GM04503 (cell line): ENCODE measurements at places on chromosomes 1 and 21.

DNA sequence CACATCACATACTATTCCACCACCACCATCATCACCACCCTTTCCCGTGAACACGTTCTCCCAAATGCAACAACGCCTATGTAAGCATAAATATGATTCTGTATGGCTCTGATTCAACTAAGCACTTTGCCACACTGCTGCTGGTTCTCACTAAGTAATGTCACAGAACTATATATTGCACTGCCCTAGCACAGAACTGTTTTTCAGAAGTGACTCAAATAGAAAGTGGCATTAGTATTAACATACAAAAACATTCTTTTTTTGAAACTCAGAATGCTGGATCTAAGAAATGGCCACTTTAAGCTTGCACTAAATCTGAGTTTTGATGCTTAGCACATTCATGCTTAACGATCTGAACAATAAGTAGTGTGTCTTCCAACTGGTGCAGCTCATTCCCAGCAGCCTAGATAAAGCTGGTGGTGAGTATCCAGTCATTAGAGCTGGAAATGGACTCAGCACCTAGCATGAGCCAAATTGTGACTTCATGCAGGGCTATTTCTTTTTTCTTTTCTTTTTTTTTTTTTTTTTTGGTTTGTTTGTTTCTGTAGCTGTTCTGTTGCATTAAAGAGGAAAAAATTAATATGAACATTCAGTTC lies 46.2 kb upstream of the ZC3H11B start:
- DNase-seq = no peak

- DNase-seq = no peak
Observed at GRCh38 chr1:11350265-11350664, 77.3 kb downstream of the UBIAD1 start.

DNA sequence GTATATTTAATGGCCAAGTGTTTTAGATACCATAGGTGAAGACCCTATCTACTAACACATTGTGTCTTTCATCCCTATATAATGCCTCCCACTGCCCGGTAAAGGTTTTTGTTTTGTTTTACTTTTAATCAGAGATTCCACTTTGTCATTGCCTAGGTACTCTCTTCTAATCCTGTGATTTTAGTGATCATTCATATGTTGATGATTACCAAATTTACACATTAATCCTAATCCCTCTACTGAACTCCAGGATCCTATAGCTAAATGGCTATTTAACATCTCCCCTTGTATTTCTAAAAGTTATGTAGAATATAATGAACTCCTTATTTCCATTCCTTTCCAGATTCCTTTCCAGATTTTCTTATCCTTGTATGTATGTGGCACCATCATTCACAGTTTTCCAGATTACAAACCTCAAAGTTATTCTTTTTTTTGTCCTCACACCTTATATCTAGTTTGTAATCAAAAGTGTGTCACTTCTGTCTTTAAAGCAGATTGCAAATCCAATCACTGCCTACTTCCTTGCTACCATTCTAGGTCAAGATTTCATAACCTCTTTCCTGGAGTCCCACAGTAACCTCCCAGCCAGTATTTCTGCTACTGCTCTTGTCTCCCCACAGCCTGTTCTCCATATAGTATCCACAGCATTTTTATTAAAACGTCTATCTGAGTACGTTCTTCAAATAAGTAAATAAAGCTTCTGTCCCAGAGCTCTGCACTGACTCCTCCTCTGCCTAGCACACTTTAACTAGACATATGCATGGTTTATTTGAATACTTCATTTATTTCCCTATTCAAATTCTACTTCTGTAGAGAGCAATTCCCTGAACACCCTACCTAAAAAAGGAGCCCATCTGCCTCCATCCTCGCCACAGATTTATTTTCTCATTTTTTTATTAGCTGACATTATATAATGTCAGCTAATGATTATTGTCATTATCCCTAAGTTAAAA lies 157.8 kb downstream of the KCNT2 start:
- DNase-seq = no peak

DNA sequence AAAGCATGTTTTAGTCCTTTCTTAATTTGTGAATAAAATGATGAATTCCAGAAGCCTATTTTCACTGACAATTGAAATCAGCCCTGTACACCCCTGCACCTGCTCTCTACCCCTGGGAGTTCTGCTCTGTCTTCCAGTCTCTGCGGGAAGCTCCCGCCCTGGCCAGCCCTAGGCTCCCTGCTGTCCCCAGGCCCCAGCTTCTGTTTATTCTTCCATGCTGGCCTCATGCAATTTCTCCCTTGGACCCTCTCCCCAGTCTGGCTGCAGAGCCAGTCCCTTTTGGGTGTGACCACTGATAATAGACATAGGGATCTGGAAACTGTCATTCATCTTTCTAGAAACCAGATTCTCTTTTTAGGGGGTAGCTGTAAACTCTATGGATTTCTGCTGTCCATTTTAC lies 258.6 kb downstream of the GRIK3 start:
- DNase-seq = no peak

- no peak for DNase-seq
Observed at GRCh38 chr1:229478852-229479251, 29.3 kb downstream of the NUP133 start.

GRCh38 chr1:152071123-152071522 lies 17.7 kb downstream of the TCHHL1 start:
- DNase-seq = no peak

DNA sequence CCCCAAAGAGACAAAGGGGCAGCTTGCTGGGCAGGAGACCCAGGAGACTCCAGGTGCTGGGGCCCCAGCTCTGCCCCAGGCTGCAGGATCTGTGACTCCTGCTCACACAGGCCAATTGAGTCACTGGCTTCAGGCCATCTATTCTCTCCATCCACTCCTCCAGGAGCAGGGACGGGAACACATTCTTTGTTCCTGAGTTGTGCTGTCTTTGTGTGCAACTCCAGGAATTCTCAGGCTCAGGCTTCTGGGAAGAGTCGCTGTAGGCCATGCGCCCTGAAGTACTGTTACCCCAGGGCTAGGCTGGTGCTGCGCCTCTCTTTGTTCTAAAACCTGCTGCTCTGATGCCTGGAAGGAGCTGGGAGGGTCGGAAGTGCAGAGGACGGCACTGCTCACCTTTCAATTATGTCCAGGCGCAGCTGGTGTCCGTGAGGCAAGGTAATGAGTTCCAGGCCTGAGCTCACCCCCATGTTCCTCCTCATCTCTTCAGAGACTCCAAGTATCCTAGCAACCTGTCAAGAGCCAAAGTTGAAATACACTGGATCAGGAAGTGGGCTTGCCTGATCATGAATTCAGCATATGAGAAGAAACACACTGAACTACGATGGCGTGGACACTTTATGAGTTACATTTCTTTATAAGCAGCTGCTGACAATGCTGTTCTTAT lies 105.9 kb downstream of the BCAR3 start:
- no peak for DNase-seq

DNA sequence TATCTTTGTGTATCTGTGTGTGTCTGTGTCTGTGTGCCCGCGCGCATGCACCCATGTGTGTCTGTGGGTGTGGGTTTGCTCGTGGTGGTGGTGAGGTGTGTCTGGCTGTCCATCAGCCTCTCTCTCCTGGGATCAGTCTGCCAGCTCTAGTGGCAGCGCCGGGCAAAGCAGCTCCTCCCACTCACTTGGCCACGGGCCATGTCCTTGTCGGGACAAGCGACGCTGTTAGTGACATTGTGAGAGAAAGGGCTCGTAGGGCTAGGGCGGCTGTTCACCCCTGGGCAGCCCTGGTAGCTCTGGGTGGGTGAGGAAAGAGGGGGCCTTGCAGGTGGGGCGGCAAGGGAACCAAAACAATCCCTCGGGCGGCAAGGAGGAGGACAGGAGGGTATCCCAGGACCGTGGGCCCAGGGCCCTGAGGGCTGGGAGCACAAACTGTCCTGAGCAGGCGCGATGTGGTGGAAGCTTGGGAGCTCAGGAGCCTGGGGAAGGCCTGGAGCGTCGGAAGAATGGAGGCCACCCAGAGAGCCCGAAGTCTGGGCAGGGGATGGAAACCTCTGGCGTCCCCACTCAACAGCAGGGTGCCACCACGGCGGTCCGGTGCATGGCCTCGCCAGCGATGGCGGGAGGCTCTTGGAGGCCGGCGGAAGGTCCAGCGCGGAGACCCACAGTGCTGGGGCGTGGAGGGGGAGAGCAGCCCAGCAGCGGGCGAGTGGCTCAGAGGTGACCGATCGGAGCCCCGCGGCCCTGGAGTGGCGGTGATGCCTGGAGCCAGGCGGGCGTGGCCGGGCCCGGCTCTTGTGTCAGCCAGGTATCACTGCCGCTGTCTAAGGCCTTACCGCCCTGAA lies 140.5 kb downstream of the LIPI start:
- no peak for DNase-seq

- no peak for DNase-seq
Observed at GRCh38 chr1:94634977-94635416, 93.4 kb upstream of the F3 start.

- no peak for DNase-seq
Observed at GRCh38 chr1:173333581-173333980, 126.5 kb upstream of the TNFSF4 start.

- DNase-seq = no peak
Observed at GRCh38 chr1:227887697-227888403, 59.9 kb downstream of the WNT9A start.

- DNase-seq = no peak
Observed at GRCh38 chr21:41147096-41147978, 20.6 kb upstream of the BACE2 start.

- no peak for DNase-seq
Observed at GRCh38 chr1:40389322-40389803, 15.8 kb downstream of the SMAP2 start.

DNA sequence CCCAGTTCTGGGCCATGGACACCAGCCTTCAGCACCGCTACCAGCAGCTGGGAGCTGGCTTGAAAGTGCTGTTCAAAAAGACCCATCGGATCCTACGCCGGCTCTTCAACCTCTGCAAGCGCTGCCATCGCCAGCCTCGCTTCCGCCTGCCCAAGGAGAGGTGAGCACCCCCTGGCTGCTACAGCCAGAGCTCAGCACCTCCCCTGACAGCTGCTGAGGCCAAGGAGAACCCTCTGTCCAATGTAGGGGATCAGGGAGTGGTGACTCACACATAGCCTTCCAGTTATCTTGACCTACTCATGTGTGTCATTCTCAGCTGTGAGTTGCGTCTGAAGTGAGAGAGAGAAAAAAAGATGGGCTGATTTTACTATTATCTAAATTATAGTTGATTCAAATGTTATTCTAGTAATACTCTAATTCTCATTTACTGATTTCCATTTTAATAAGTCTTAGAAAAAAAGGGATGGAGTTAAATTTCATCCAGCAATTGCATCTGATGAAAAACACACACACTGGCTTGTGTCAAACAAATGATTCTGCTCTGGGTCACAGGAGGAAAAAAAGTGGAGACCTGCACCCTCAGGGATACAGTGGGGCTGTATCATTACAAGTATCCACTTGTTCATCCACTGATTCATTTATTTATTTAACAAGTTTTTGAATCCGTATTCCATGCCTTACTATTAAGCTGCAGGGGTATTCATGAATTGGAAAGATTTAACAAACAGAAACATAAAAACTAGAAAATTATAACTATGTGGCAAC lies 108.0 kb downstream of the BRINP2 start:
- no peak for DNase-seq

DNA sequence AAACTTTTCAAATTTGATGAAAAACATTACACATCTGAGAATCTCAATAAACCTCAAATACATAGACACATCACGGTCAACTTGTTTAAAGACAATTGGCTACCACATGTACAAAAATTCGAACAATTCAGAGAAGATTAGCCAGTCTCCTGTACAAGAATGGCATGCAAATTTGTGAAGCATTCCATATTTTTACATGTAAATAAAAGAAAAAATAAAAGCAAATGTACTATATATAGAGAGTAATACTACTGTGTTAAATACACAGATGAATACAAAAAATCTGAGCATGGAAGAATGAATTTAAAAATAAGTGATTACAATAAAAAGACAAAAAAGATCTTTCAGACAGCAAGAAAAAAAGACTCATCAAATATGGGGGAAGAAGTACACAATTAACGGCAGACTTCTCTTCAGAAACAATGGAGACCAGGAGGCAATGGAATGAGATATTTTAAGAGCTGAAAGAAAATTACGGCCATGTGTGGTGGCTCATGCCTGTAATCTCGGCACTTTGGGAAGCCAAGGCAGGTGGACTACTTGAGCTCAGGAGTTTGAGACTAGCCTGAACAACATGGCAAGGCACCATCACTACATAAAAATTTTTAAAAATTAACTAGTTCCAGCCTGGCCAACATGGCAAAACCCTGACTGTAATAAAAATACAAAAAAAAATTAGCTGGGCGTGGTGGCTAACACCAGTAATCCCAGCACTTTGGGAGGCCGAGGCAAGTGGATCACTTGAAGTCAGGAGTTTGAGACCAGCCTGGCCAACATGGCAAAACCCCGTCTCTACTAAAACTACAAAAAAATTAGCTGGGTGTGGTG lies 23.2 kb downstream of the HAX1 start:
- no peak for DNase-seq

DNA sequence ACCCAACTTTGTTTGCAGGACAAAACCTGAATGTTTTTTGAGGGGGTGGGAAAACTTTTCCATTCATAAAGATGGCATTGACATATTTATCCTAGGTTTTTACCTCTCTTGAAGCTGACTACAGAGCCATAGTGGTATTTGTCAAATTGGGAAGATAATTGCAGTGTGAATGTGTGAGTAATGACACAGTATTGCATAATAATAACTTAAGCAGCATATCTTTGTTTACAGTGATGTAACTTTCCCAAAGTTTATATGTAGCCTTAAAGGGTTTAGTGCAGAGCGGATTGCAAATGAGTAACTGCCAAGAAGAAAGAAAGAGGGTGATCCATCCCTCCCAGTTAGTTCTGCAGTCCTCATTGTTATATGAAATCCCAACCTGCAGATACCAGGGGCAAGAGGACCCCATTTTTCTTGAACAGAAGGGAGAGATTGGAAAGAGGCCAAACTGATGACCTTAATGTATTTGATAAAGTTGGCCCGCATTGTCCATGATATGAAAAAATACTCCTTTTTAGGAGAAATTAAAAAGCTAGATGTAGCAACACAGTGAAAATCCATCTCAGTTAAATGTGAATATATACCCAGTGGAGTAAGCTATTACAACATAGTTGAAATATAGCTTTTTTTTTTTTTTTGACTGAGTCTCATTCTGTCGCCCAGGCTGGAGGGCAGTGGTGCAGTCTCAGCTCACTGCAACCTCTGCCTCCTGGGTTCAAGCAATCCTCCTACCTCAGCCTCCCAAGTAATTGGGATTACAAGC lies 23.7 kb upstream of the NFIA start:
- no peak for DNase-seq

DNA sequence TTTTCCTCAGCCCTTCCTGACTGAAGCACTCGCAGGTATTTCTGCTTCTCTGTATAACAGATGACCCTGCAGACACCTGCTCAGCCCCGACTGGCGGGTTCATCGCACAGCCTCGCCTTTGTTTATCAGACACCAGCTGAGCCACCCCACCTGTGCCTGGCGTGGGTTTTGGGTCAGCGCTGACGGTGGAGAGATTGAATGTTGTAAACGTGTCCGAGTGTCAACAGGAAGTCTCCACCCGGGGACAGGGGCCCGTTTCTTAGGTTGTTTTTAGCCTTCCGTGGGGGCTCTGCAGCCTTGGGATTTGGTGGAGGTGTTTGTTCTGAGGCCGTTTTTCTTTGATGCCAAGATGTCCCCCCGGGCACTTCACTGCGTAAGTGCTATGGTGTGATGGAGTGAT lies 60.1 kb downstream of the COL18A1 start:
- DNase-seq = no peak
